ENCODE measurements at places on chromosomes 13 and 19.

DNA sequence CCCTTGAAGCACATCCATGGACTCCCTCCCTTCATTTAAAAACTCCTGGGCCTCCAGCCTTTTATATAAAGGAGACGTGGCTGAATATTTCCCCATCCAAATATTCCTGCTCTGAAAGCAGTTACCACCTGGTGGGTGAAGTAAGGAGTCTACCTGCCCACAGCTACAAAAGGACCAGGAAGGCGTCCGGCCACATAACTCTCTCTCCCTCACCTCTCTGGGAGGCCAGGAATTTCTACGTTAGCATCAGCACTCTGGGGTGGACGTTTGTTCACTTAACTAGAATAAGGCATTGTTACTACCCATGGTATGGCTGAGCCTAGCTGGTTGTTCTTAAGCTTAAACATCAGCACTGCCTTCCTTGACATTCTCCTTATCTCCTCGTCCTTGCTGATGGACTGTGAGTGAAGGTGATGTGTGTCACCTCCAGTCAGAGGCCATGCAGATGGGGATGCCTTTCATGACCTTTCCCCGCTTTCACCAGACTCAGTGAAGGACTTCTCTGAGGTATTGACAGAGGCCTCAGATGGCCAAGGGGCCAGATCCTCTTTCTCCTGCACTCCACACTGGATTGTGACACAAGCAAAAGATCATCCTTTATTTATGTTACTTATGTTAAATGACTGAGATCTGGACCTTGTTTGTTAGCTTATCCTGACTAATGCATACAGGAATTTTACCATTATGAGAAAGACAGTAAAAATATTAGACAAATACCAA lies 22.2 kb upstream of the KPNA3 start:
- DNase-seq, result no peak

DNA sequence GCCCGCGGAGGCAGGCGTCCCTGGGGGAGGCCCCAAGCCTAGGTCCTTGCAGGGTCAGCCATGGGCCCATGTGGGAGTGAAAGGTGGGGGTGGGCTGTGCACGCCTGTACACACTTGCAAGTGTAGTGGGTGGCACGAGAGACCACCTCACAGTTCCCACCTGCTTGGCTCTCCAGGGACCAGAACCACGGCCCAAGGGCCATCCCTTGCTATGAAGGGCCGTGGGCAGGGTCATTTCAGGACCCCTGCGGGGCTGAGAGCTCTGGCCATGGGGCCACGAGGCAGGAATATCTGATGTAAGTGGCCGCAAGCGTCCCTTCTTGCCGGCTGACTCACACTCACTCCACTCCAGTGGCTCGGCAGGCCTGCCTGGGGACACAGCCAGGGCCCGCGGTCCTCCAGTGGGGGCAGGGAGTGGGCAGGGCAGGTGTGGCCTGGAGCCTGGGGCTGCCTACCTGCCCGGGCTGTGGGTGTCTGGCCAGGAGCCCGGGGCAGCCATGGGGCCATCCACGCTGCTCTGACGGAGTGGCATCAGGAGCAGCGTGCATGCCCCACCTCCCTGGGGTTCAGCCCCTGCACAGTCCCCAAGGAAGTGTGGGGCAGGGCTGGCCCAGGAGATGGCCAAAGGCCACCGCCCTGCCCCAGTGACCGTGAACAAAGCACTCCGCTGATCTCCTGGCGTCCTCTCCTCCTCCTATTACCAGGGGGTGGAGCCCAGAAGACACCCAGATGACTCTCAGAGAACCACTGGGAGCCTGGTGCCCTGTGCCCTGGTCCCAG lies 8.6 kb upstream of the MKNK2 start:
- no peak for DNase-seq

GRCh38 chr13:90952326-90952725 lies 395.2 kb upstream of the MIR17HG start:
- no peak for DNase-seq

DNA sequence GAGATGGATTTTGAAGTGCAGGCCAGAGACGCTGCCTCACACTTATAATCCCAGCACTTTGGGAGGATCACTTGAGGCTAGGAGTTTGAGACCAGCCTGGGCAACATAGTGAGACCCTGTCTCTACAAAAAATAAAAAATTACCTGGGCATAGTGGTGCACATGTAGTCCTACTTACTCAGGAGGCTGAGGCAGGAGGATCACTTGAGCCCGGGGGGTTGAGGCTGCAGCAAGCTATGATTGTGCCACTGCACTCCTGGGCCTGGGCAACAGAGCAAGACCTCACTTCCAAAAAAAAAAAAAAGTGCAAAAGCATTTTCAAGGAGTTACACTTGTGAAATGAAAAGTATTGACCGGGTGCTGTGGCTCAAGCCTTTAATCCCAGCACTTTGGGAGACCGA lies 27.6 kb upstream of the FBXO17 start:
- no peak for DNase-seq

Data from stimulated activated CD4-positive, alpha-beta T cell treated with anti-CD3 and anti-CD28 coated beads, Interleukin-12 subunit alpha, Interleukin-12 subunit beta, amount 100 ng/mL, for 4 hours (primary cell).